ENCODE measurements at places on chromosomes 3 and 15.

DNA sequence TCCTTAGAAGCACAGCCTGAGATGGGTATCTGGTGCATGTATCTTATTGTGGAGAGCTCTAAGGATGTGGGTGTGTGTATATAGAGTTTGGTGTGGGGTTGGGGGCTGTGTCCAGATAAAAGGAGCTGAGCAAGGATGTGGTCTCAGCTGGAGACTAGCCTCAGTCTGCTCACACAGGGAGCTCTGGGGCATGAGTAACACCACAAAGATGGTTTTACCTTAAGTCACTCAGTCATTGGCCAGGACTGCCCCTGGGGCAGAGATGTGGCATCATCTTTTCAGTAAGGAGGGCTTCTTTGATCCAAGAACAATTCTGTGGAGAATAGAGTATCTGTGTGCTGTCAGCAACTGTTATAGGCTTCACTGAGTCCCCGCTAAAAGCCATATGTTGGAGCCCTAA, 163.4 kb upstream of the NUDT16 start:
- DNase-seq = no peak

GRCh38 chr3:55002416-55002930, 74.6 kb upstream of the LRTM1 start:
- DNase-seq = no peak

GRCh38 chr15:74434263-74435136, 742 bp upstream of the SEMA7A start:
- DNase-seq = no peak

DNA sequence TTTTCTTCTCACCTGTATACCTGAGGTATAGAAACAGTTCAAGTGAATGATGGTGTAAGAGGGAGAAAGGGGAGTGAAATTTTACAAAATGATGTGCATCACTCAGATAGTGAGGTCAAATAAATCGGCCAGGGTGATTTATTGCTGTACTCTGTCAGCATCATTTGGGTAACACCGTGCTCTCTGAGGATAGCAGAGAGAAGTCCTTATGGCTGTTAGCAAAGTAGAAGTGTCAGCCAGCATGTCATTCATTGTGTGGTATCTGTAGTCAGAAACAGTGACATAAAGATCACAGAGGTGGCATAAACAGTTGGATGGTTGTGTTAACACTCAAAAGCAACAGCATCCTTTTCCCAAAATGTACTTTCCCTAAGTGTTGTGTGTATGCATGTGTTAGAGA, 53.4 kb downstream of the PSMD6 start:
- DNase-seq = no peak

DNA sequence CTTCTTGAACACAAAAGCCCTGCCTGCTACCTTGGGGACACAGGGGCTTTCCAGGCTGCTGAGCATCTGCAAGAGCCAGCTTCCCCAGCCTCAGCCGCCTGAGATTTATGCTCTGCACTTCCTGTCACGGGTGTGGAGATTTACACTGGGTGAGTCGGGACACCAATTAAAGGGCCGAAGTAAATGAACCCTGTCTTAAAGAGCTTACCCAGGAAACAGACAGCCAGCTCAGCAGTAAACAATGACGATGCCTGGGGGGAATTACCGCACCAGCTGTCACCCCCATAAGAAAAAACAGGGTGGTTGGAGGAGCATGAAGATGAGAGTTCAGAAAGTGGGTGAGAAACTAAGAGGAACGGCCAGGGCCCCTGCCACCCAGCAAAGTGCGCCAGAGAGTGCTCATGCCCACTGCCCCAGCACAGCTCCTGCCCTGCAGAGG, 37.5 kb upstream of the IQSEC1 start:
- DNase-seq = no peak

- no peak for DNase-seq
These were observed 586 bp downstream of the TM4SF1 start for GRCh38 chr3:149376718-149377407.

DNA sequence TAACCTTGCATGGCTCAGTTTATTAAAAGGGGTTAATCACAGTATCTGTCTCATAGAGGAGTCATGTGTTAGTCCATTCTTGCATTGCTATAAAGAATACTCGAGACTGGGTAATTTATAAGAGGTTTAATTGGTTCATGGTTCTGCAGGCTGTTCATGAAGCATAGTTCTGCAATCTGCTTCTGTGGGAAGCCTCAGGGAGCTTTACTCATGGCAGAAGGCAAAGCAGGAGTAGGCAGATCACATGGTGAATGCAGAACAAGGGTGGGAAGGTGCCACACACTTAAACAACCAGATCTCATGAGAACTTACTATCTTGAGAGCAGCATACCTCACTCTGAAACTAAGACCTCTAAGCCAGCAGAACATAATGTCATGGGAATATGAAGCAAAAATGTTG, 42.2 kb upstream of the PTX3 start:
- DNase-seq = no peak

DNA sequence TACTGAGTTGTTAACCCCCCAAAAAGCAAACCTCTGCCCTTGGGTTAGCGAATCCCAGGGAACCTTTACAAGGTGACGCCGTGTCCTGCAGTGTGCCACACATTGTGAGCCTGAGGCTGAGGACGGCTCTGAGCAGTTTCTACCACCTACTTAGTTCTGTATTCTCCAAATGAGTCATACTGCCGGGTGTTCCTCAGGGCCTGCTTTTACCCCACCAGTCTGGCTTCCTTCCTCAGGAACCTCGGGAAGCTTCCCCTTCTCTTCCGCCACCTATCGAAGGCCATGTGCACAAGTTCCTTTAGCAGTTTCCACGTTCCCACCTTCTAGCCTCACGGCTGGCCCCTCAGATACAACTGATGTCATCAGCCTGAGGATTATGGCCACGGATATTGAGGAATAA, 384.0 kb upstream of the TPM1 start:
- DNase-seq = no peak

- DNase-seq = no peak
These were observed 136.1 kb upstream of the MEF2A start for GRCh38 chr15:99429681-99430081.

GRCh38 chr3:196641333-196642054, 2.0 kb downstream of the NRROS start:
- DNase-seq = no peak

- DNase-seq = no peak
These were observed at the start of gene VILL for GRCh38 chr3:37990527-37990926. Gene VILL (plus strand): TSS chr3:37990786. CDS start chr3:37993673, 2,887 bp downstream.

GRCh38 chr3:13404626-13405452, 15.3 kb downstream of the NUP210 start:
- no peak for DNase-seq

- DNase-seq = no peak
These were observed 403.2 kb downstream of the ZBTB20 start for GRCh38 chr3:114743746-114744485.

GRCh38 chr15:67819636-67820035, 5.7 kb upstream of the SKOR1 start:
- DNase-seq = no peak

GRCh38 chr3:129594409-129594808, 12.1 kb downstream of the PLXND1 start:
- DNase-seq = no peak

- no peak for DNase-seq
These were observed 1229.1 kb downstream of the ROBO2 start for GRCh38 chr3:78268716-78269668.

DNA sequence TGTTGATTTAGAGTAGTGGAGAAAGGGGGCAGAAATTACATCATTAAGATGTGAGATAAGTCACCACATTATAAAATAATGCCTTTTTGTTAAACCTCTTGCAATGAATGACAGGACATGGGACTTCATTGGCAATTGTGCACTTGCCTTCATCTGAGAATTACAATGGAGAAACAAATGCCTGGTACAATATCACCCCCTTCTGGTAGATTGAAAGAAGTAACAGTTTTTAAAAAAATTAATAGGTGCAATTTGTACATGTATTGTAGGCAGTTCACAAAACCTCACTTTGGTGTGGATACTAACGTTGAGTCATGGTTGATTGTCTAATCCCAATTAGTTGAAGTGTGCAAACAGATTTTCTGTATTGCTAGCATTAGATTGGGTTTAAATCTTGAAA, 4.6 kb upstream of the P2RY14 start:
- no peak for DNase-seq

- no peak for DNase-seq
These were observed 2.4 kb upstream of the PDCD6IP start for GRCh38 chr3:33795856-33796536.

GRCh38 chr3:196654735-196655090, 15.2 kb downstream of the NRROS start:
- DNase-seq = no peak

- DNase-seq = no peak
These were observed 44.3 kb downstream of the IL5RA start for GRCh38 chr3:3065876-3066275.

DNA sequence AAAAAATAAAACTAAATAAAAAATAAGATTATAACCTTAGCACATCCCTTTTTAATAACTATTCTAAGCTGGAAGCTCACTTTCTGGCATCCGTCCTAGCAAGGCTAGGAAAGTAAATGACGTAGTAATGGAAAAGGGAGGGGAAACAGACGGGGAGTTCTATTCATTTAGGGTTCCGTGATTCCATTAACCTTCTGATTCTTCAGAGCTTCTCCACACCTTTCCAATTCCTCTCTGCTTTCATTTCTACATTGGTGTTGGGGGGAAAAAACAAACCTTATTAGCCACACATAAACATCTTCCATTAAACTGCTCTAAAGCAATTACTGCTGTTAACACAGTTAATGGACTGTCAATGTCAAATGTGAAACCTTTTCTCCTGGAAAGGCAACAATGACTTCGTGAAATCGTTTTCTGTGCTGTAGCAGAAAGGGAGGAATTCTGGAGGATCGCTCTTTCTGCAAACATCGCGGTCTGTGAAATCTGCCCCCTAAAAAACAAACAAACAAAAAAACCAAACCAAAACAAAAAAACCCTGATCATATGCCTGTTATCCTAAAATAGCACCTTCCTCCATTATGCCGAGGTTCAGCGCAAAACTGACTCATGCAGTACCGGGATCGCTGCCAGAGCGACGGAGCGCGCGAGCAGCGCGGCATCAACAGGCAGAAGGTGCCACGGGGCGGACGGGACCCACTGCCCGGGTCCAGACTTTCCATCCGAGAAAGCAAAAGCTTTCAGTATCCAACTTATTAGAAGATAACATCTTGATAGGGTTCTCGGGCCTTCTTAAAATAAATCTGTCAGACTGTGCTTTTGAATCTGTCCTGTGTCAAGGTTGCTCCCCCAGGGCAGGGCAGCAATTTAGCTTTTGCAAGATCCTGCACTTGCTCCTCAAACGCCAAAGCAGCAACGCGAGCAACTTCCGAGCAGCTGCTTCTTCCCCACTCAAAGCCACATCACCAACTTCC, 156.2 kb downstream of the FGF12 start:
- no peak for DNase-seq

GRCh38 chr3:112247900-112248299, 46.1 kb downstream of the SLC9C1 start:
- DNase-seq = no peak

GRCh38 chr3:71843071-71843470, 58.1 kb upstream of the PROK2 start:
- no peak for DNase-seq

DNA sequence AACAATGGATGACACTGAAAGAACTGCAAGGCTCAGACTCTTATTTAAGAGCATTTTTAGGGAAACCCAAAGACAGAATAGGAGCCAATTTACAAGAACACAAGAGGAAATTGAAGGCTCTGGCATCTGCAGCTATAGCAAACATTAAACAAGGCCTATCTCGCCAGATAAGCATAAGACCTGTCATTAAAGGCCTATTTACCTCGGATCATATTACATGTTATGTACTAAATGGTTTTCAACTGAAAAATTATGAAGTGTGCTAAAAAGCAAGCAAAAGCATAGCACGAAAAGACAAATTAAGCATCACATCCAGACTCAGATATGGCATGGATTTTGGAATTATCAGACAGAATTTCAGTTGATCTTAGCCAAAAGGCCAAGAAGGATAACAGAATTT, 617.1 kb downstream of the SQOR start:
- no peak for DNase-seq

DNA sequence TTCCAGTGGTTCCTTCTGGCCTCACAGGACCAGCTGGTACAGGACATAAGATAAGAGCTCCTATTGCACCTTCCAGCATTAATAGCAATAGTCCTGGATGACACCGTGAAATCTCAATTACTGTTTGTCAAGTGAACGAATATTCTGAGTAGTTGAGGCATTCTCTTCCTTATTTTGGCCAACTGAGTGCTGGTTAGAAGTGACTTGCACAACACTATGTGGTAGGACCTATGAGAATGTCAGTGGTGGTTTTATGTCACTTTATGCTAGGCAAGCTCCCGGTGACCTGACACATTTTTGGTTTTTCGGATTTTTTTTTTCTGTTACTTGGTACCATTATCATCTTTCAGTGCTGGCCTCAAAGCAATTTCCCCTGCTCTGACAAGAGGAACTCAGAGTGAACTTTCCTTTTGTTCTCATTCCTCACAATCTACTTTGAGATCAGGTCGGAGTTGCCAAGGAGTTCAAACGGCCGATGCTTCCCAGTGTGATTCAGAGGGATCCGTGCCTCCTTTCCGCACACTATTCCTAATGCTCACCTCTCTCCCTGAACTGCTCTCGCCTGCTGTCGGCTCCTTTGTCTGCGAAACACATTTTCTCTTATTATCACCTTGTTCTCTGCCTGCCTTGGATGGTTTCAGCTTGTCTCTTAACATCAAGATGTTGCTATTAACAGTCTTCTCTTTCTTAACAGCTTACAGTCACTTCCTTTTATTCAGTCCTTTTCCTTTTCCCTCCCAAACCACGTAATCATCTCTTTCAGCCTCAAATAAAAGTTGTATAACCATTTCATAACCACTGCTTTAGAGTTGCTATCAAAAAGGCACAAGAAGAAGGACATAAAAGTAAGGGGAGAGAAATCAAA, 35.8 kb downstream of the QTRT2 start:
- no peak for DNase-seq
